ENCODE measurements at places on chromosomes 3 and 15.

GRCh38 chr3:23944861-23945662 is at the start of gene NR1D2:
Gene NR1D2, plus strand, starts transcription at chr3:23945286. Its CDS starts 293 bp downstream, at chr3:23945579.
- no peaks in the 10 kb centered on the region for H3K36me3 ChIP-seq
- H3K27me3 ChIP-seq, result no peaks in the 10 kb centered on the region
- peak; percentile 89 for DNase-seq
- peaks cover 43% of the 10 kb centered on the region for H3K4me1 ChIP-seq

DNA sequence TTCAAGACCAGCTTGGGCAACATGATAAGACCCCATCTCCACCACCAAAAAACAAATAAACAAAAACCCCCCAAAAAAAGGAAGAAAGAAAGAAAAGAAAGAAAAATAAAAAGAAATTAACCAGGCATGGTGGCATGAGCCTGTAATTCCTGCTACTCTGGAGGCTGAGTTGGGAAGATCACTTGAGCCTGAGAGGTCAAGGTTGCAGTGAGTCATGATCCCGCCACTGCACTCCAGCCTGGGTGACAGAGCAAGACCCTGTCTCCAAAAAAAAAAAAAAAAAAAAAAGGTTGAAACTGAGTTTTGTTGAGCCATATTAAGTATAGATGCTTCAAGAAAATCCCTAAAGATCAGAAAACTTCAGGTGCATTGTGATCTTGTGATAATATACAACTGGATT is 217.3 kb upstream of the LRRFIP2 start:
- H3K36me3 ChIP-seq, result peaks cover 4% of the 10 kb centered on the region
- no peaks in the 10 kb centered on the region for H3K27me3 ChIP-seq
- no peak overlapping the region for H3K4me3 ChIP-seq
- no peaks in the 10 kb centered on the region for H3K4me1 ChIP-seq
- no peak for DNase-seq

DNA sequence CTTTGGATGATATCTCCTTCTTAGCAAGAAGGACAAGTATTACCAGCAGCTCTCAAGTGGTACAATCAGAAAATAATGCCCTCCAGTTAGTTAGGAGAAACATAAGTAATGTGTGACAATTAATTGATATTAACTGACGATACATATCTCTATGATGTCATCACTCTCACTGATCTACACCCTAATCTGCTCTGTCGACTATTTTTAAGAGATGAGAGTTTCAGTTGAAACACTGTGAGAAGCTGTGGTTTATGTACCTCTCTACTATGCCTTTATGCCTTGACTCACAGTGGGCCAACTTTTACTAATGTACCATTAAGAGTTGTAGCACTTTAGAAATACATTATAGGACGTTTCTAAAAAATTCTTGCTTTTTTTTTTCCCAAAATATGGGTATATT is 8.6 kb downstream of the CEP152 start:
- no peak for DNase-seq
- no peaks in the 10 kb centered on the region for H3K27me3 ChIP-seq
- H3K27ac ChIP-seq, result no peak overlapping the region
- no peaks in the 10 kb centered on the region for H3K36me3 ChIP-seq
- H3K4me3 ChIP-seq, result no peak overlapping the region

DNA sequence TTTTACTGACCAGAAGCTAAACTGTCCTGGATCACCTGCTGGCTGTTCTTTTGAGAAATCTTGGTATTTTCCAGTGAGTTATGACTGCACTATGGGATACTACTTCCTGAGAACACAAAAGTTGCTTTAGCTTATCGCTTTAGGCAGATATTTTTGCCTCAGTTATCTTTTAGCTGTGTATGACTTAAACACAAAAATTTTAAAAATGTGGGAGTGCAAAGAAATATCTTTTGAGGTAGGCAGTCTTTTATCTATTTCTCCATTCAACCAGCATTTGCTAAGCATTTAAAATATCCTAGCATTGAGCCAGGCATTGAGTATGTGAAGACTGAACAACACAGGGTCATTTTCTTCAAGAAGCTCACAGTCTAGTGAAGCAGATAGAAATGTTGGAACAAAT is 981.9 kb downstream of the FHIT start:
- H3K4me1 ChIP-seq, result no peaks in the 10 kb centered on the region
- no peaks in the 10 kb centered on the region for H3K36me3 ChIP-seq
- no peak for DNase-seq
- no peak overlapping the region for H3K27ac ChIP-seq
- no peak overlapping the region for H3K4me3 ChIP-seq
- no peaks in the 10 kb centered on the region for H3K27me3 ChIP-seq

- H3K36me3 ChIP-seq, result no peaks in the 10 kb centered on the region
- H3K4me1 ChIP-seq, result peaks cover 37% of the 10 kb centered on the region
Measured at GRCh38 chr3:25472731-25473130, 44.7 kb downstream of the RARB start.

- H3K27me3 ChIP-seq, result no peaks in the 10 kb centered on the region
- H3K36me3 ChIP-seq, result no peaks in the 10 kb centered on the region
- no peak overlapping the region for H3K27ac ChIP-seq
- H3K4me3 ChIP-seq, result no peak overlapping the region
Measured at GRCh38 chr3:169628567-169628966, 34.9 kb downstream of the MECOM start.

GRCh38 chr3:128483657-128484403 is 9.2 kb downstream of the GATA2 start:
- H3K4me1 ChIP-seq, result peaks cover 49% of the 10 kb centered on the region
- H3K27me3 ChIP-seq, result peaks cover 86% of the 10 kb centered on the region
- peaks cover 10% of the 10 kb centered on the region for H3K36me3 ChIP-seq

All from lower lobe of right lung (tissue), 2 donors.